ELF-1 (cell line): ENCODE measurements at places on chromosomes 1 and 21.
A peak's percentile ranks its signal among the peaks of the same experiment; 100 is the strongest.

GRCh38 chr1:161739865-161740566, 9.6 kb upstream of the DUSP12 start:
- DNase-seq: no peak

- DNase-seq: no peak
These were observed 33.6 kb upstream of the ADARB1 start for GRCh38 chr21:45040739-45041138.

DNA sequence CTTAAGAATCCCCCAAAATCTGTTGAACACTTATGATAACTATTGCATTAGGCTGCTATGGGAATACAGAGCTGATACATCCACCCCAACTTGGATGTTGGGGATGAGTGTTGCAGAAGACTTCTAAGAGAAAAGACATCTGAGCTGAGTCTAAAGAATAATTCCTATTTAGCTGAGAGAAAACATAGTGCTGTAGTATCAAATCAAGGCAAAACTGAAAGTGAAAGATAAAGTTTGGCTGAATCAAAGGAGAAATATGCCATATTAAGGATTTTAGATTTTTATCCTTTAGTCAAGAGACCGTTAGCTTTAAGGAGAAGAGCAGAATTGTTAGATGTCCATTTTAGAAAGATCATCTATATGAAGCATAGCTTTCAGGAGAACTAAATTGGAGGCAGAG, 726.9 kb upstream of the PTBP2 start:
- DNase-seq: no peak

DNA sequence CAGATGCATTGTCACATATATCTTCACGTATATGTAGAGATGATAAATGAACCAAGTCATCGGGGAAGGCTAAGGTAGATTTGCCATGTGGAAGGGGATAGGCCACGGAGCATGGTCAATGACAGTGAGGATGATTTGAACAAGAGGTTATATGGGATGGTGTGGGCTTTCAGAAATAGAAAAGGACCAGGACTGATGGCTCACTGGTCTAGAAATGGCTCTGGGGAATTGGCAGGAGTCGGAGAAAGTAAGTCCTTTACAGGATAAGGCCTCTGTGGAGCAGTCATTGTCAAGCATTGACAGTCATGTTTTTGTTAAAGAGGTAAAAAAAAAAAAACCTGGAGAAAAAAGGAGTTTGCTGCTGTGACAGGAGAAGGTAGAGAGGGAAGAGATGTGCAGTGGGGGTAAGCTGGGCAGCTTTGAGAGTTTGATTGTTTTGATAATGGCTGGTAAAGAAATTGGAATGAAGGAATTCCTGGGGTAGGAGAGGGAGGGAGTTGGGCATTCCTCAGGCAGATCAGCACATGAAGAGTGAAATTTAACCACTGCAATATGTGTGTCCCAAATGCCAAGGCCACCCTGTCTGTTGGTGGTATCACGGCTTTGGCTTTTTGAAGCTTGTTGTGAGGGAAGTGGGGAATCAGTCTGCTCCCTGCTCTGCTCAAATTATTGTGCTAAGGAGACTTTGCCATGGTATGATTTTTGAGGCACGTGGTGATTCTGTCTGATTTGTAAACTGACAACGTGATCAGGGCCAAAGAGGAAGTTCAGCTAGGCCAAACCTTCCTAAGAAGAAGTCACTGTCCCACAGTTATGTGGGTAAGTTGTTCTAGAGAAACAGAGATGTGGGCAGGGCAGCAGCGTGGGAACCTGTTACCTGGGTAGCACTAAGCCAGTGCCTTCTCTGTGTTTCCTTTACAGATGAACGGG, 26.0 kb downstream of the MACF1 start:
- DNase-seq: peak; percentile 43

DNA sequence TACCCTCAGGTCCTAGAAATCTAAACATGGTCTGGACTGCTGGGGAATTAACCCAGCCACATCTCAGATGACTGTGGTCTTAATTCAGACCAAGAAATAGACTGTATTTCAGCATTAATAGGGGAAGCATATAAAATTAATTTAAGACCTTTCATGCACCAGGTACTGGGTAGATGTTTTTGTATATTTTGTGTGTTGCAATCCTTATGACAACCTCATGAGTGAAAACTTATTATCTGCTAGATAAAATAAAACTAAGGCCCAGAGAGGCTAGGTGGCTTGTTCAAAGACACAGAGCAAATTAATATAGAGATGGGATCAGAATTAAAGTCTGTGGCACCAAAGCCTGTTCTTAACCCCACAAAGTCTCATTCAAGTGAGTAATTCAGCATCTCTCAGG, 40.1 kb downstream of the OPTC start:
- no peak for DNase-seq

DNA sequence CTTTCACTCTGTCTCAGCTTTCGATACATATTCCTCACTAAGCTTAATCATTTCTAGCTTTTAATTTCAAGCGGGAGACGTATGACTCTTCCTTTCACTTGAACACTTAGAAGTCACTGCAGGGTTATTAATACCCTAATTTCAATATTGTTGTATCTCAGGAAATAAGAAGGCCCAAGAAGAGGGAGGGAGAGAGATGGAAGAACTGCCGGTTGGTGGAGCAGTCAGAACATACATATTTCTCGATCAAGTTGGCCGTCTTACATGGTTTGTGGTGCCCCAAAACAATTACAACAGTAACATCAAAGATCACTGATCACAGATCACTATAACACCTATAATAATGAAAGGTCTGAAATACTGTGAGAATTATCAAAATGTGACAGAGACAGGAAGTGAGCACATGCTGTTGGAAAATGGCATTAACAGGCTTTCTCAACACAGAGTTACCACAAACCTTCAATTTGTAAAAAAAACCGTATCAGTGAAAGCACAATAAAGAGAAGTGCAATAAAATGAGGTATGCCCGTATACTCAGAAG, 145.4 kb upstream of the HP1BP3 start:
- no peak for DNase-seq

GRCh38 chr1:44239961-44240371, 26.7 kb downstream of the DMAP1 start:
- peak; percentile 36 for DNase-seq

DNA sequence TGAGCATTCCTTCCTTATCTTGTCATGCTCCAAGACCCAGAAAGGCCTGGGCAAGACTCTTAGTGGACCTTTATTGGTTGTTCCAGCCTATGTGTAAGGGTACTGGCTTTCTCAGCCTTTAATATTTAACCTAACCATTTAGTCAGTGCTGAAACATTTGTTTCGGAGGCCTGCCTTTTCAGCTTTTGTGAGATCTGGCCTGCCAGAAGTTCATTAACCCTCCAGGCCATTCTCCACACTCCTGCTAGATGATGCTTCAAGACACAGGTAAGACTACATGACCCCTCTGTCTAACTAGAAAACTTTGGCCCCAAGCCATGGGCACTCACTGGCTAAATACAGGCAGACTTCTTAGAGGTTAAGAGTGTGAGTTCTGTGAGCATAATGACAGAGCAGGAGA, 138.4 kb upstream of the ZP4 start:
- DNase-seq: peak; percentile 51

GRCh38 chr1:1215080-1215676, 1.2 kb upstream of the TNFRSF4 start:
- DNase-seq: no peak

- DNase-seq: no peak
These were observed 16.4 kb downstream of the RUNX3 start for GRCh38 chr1:24913616-24914225.

- no peak for DNase-seq
These were observed 16.7 kb downstream of the STYXL2 start for GRCh38 chr1:167110586-167110985.

DNA sequence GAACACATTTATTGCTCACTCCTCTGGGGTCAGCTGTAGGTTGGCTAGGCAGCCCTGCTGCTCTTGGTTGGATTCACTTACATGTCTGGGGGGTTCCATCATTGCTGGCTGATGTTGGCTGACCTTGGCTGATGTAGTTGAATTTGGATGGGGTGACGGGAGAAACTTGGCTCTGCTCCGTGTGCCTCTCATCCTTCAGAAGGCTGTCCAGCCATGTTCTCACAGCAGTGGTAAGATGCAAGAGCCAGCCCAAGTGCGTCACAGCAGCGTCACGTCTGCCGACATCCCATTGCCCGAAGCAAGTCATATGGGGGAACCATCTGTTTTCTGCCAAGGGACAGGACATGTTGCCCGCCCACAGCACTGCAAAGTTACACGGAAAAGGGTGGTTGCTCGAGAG, 613.5 kb downstream of the MATN1 start:
- no peak for DNase-seq

- DNase-seq: peak; percentile 48
These were observed 511 bp downstream of the DNTTIP2 start for GRCh38 chr1:93878501-93878888.

DNA sequence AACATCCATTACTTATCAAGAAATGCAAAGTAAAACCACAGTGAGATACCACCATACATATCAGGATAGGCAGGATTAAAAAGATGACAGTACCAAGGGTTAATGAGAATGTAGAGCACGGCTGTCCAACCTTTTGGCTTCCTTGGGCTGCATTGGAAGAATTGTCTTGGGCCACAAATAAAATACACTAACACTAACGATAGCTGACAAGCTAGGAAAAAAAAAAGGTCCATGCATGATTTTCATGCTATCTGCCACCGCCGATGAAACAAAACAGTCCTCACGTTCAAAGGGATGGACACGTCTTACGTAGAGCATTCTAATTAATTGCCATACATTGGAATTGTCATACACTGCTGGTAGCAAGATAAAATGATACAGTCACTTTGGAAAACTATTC, 14.3 kb downstream of the BACH1 start:
- no peak for DNase-seq

DNA sequence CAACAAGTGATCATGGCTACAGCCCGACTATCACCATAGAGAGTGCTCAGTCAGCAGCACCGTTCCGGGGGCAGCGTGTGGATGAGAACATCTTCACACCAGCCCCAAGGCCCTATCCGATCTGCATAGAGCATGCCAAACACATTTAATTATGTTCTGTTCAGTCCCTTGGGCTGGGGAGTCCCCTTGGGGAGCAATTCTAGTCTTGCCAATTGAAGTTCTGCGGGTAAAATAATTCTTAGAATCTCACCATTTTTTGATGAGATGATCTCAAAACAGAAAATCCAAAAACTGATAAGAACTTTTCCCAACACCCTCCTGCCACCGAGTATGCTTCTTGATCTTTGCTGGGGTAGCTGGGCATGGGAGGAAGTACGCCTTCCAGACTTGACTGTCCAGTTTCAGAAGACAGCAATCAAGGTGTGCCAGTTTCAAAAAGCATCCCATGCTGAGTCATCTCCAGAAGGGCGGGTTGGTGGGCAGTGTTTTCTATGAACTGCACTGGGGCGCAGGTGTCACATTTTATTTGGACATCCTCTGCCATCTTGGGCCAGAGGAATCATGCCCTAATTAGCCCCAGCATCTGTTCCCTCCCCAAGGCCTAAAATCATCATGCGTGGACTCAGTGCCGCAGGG, 20.8 kb upstream of the PTPRF start:
- DNase-seq: peak; percentile 29

GRCh38 chr1:9438431-9439073, 100.7 kb upstream of the SLC25A33 start:
- peak; percentile 47 for DNase-seq

- DNase-seq: peak; percentile 50
These were observed 36.6 kb upstream of the PADI1 start for GRCh38 chr1:17168091-17168876.

DNA sequence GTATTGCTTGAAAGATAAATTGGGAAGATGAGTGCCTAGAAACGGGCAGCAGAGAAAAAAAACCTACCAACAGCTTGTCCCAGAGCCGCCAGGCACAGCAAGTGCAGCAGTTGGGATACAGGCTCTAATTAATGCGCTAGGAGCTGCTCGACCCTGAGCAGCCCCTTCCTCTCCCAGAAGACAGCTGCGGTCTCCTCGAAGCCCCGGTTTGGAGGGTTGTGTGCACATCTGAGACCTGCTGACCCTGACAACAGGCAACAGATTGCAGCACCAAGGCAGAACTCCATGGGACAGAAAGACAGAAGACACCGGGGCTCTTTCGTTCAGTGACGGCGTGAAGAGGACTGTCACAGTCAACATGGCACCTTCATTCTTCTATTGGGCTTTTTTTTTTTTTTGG, 101.4 kb downstream of the TSEN15 start:
- DNase-seq: no peak

DNA sequence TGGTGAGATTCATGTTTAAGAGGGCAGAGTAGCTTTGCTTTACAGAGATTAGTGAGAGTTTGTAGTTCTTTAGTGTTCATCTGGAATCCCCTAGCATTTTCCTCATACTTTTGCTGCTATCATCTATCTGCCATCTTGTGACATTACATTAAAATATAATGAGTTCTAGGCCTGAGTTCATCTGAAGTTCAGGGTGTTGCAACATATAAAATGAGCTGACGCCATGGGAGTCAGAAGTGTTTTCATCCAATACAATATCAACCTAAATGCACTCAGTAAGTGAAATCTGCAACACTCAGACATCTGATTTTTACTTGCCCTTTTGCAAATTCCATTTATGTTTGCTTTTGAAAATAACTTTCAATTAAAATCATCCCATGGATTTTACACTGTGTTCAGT, 153.8 kb downstream of the NTNG1 start:
- no peak for DNase-seq

DNA sequence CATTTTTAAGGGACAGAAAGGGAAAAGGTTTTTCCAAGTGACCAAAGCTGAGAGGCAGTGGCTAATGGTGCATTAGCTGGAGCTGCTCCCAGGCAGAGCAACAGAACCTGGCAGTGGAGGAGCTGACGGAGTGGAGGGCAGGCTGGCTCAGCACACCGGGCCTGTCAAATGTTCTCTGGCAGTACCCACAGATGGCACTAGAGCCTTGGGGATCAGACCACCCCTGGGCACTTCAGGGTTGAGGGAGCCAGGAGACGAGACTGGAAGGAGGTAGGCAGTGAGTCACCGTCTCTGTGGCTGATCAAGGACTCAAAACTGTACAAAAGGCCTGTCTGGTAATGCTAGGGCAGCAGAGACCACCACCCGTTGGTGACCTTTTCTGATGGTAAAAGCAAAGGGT, 121.7 kb upstream of the KIAA0040 start:
- DNase-seq: no peak

- DNase-seq: no peak
These were observed 79.6 kb upstream of the SLFNL1 start for GRCh38 chr1:41101076-41101475.

- DNase-seq: no peak
These were observed 13.2 kb upstream of the SLC45A3 start for GRCh38 chr1:205693421-205693991.

GRCh38 chr1:206021008-206021625, 2.6 kb downstream of the CTSE start:
- DNase-seq: no peak

- DNase-seq: peak; percentile 54
These were observed 9.5 kb upstream of the HPDL start for GRCh38 chr1:45317166-45317565.

DNA sequence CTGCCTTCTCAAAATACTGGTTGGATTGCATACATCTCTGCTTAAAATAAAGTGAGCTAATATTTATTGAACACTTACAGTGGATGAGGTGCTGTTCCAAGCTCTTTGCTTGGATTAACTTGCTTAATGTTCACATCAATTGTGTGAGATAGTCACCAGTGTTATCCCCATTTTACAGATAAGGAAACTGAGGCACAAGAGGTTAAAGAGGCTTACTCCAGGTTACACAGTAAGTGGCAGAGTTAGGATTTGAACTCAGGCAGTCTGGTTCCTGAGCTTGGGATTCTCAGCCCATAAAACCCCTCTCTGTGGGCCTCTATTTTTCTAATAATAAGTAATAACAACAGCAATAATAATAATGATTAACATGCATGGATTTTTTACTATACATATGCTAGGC, 13.6 kb upstream of the FAAH start:
- DNase-seq: no peak

- DNase-seq: no peak
These were observed 167.6 kb downstream of the RHOU start for GRCh38 chr1:228902781-228903433.

- DNase-seq: no peak
These were observed 97.4 kb upstream of the IPO9 start for GRCh38 chr1:201731592-201731991.
